Stimulated activated CD4-positive, alpha-beta T cell treated with anti-CD3 and anti-CD28 coated beads, TNF-alpha, amount 100 ng/mL, for 4 hours (primary cell): ENCODE measurements at places on chromosomes 5 and 9.
A peak's percentile ranks its signal among the peaks of the same experiment; 100 is the strongest.

GRCh38 chr9:74817281-74817810 lies 70.4 kb downstream of the TRPM6 start:
- DNase-seq = no peak

GRCh38 chr5:31863991-31864411 lies 225.1 kb downstream of the PDZD2 start:
- DNase-seq = no peak

DNA sequence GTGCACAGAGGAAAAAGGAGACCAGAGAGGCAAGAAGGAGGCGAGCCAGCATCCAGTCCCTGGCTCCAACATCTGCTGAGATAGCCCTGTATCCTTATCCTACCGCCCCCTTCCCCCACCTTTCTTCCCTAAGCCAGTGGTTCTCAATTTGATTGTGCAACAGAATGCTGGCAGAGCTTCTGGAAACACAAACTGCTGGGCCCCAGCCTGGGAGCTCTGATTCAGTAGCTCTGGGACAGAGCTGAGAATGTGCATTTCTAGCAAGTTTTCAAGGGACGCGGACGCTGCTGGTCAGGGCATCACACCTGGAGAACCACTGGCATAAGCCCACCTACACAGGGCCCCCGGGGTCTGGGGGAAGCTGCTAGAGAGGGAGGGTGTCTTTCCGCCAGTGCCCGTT lies 21.1 kb downstream of the AK8 start:
- no peak for DNase-seq

GRCh38 chr9:85401998-85402397 lies 339.8 kb downstream of the AGTPBP1 start:
- no peak for DNase-seq

DNA sequence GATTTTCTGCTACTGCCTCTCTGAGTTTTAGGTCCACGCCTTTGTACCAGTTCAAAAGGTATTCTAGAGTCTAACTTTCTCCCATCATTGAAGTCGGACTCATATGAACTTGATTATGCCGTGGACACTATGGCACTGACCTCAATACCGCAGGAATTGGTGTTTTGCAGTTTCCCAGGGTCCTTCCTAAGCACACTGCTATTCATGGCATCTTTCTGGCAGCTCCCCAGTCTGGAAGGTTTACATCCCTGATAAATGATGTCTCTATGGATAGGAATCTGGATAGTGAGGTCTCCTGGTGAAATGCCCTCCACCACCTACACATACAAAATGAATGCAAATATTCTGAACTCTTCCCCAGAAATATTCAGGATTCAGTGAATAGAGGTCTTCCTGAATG lies 422.2 kb downstream of the CTNND2 start:
- no peak for DNase-seq

- DNase-seq = no peak
Measured at GRCh38 chr5:90135779-90136378, 273.7 kb downstream of the CETN3 start.

- no peak for DNase-seq
Measured at GRCh38 chr5:172611913-172612312, 29.1 kb upstream of the NEURL1B start.

DNA sequence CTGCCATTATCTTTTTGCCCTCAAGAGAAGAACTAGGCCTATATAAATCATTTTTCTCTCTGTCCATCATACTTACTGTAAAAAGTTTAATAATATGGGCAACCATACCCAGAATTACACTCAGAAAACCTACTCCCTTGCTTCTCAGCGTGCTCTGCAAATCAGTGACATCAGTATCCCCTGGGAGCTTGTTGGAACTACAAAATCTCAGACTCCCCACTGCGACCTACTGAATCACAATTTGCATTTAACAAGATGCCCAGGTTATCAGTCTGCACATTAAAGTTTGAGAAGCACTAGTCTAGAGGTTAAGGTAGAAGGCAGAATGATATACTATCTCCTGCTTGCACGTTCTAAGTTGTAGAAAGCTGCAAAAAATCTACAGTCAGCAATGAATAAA lies 127.2 kb downstream of the MLLT3 start:
- no peak for DNase-seq

- no peak for DNase-seq
Measured at GRCh38 chr9:89519366-89519805, 21.5 kb upstream of the SEMA4D start.

DNA sequence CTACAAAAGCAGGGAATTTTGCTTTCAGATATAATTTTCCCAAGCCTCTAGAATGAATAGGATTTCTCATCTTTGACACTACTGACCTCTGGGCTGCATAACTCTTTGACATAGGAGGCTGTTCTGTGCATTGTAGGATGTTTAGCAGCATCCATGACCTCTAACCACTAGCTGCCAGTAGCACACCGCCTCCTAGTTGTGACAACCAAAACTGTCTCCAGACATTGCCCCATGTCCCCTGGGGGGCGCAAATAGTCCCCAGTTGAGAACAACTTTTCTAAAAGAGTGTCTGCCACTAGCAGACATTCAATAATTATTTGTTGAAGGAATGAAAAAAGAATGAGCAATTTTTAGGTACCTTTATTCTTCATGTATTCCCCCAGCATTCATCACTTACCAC lies 51.8 kb downstream of the POU4F3 start:
- DNase-seq = no peak

DNA sequence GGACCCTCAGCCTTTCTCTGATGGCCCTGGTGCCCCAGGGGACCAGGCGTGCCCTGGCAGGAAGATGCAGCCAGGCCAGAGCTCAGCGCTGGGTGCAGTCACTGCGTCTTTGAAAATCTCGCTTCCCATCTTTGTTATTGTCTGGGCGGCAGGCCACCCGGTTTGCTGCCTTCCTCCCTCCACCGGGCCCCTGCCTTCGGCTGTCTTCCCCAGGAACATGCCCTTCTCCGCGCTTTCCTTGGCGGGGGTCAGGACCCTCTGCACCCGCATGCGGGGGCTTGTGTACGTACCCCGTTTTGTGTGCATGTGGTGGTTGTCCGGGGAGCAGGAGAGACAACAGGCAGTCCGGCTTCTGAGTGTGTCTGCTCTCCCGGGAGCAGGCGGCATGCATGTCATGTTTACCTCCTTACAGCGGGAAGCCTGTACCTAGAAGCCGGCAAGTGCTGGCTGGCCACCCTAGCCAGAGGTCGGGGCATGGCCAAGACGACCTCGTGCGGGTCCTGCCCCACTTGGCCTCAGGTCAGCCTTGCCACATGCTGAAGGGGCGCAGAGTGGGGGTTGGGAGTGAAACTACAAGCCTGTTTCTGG lies 49.5 kb downstream of the DAB2IP start:
- DNase-seq = no peak

DNA sequence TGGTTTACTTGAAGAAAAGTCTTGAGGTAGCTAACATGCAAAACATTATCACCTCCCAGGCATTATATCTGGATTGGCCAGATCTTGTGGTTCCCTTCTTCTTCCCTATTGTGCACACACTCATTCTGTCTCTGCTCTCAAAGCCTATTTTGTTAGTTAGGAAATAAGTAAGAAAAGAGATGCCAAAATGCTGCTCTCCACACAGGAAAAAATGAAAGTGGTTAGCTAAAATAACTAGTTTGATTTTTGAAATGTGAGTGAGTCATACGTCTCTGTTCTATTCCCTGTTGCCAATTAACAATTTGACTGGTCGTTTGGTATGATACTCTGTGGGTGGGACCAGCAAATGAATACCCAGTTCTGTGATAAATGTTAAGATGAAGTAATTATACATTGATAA lies 28.1 kb downstream of the LMNB1 start:
- DNase-seq = no peak

- DNase-seq = no peak
Measured at GRCh38 chr9:129576546-129577543, 44.1 kb downstream of the C9orf50 start.

DNA sequence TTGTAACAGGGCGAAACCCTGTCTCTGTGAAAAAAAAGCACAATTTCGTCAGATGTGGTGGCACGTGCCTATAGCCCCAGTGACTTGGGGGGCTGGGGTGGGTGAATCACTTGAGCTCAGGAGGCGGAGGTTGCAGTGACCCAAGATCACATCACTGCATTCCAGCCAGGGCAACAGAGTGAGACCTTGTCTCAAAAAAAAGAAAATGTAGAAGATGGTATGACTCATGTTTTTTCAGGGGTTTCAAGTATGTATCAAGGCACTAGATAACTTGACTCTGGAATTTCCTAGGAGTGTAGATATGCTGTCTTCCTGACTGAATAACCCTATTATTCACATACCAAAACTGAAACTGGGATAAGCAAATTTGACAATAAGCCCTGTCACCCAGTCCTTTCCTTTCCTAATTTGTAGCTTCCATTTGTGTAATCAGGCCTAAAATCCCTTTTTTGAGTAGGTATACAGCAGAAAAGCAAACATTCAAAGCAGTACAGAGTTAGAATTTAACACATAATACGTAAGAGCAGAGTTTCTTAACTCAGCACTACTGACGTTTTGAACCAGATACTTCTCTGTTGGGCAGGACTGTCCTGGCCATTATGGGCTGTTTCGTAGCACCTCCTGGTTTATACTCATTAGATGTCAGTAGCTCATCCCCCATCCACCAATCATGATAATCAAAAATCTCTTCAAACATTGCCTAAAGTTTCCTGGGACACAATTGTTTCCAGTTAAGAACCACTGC lies 17.3 kb upstream of the ANKRD18B start:
- DNase-seq = no peak

GRCh38 chr5:157342822-157343402 lies 77.0 kb downstream of the CYFIP2 start:
- no peak for DNase-seq

DNA sequence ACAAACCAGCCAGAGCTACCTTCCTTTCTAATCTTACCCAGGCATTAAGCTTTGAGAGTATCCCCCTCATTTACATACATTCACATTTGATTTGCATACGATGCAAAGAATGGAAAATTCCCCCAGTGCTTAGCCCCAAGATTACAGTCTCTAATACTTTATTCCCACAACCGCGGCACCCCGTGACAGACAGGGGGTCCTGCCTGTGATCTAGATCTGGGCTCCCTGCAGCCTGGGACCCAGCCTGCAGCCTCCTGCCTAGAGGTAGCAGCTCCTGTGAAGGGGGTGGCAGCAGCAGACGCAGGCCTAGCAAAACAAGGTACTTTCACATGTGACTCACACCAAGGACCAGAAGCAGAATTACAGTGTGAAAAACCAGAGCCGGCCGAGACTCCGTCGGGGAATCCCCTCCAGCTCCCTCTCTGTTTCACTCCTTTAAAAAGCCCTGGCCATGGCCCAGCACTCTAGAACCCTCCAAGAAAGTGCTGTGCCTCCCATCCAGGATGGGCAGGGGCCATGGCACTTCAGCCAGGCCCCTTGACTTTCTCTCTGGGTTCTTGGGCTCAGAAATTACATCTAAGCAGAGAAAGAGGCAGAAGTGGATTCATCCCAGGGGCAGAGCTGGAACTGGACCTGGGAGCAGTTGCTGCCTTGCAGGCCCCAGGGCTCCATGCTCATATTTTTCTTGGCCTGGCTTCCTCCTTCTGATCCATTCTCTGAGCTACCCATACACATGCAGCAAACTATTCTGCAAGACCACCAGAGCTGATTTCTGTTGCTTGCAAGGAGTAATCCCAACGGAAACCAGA lies 14.0 kb upstream of the TCF7 start:
- peak; percentile 56 for DNase-seq

GRCh38 chr5:171337210-171337569 lies 28.1 kb downstream of the TLX3 start:
- DNase-seq = no peak

GRCh38 chr5:39255406-39255805 lies 36.0 kb upstream of the FYB1 start:
- no peak for DNase-seq

- no peak for DNase-seq
Measured at GRCh38 chr9:121210536-121210935, 8.9 kb upstream of the RAB14 start.

DNA sequence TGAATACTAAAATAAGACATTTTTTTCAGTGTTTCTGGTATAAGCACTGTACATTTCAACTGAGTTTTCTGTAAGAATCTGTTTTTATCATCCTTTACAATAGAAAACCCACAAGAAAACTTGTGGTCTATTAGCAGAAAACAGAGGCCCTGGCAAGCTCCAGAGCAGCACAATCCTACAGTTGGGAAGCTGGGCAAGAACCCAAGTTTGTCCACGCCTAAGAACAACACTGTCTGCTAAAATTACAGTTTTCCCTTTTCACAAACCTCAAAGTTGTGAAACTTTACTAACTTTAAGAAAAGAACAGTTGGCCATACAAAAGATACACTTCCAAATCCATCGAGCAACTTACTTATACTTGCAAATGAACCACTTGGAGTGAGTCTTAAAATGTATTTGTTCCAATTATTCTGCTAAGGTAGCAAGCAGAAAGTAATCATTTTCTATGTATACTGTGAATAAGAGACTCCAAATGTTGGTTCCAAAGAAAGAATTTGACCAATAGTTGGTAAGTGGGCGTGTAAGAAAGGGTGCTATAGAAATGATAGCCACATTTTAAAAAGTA lies 982.0 kb upstream of the ARRDC3 start:
- no peak for DNase-seq

- no peak for DNase-seq
Measured at GRCh38 chr5:133605323-133605722, 7.0 kb downstream of the FSTL4 start.

GRCh38 chr9:105144841-105145240 lies 99.6 kb upstream of the SLC44A1 start:
- DNase-seq = no peak

- no peak for DNase-seq
Measured at GRCh38 chr5:176648474-176649194, 1.4 kb downstream of the TSPAN17 start.

GRCh38 chr9:82582693-82583092 lies 480.2 kb downstream of the RASEF start:
- no peak for DNase-seq

- no peak for DNase-seq
Measured at GRCh38 chr5:107385708-107386107, 285.0 kb downstream of the EFNA5 start.

GRCh38 chr9:18043978-18044377 lies 430.0 kb upstream of the ADAMTSL1 start:
- no peak for DNase-seq

DNA sequence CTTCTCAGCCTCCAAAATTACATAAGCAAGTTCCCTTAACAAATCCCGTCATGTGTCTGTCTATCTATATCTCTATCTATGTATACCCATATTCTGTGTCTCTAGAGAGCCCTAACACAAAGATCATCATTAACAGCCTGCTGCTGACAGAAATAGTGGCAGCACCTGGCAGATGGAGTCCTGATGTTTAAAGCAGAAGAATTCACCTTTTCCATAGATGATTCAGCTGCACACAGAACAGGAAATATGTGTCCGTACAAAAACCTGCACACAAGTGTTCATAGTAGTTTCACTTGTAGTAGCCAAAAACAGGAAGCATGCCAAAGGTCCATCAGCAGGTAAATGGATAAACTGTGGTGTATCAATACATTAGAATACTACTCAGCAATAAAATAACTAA lies 45.0 kb upstream of the ACO1 start:
- DNase-seq = no peak

- no peak for DNase-seq
Measured at GRCh38 chr9:135517407-135517822, 3.8 kb upstream of the LCN1 start.

DNA sequence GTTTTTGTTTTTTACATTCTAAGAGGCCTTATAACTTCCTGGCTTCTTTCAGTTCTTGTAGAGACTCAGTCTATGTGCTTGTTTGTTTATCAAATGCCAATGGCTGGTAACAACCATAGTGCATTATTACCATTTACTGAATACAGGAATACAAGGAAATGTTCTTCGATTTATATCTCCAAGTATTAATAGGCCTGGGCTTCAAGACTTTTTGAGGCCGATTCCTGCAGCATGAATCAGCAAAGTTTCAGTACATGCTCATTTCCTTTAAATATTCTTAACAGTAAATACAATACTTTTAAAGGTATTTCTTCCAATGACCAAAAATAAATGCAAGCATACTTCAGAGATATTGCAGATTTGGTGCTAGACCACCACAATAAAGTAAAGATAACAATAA lies 535.3 kb downstream of the EFNA5 start:
- DNase-seq = no peak
